ENCODE measurements at places on chromosomes 16 and 17.

- DNase-seq, result no peak
Measured at GRCh38 chr16:58515871-58516767, 802 bp downstream of the SETD6 start.

DNA sequence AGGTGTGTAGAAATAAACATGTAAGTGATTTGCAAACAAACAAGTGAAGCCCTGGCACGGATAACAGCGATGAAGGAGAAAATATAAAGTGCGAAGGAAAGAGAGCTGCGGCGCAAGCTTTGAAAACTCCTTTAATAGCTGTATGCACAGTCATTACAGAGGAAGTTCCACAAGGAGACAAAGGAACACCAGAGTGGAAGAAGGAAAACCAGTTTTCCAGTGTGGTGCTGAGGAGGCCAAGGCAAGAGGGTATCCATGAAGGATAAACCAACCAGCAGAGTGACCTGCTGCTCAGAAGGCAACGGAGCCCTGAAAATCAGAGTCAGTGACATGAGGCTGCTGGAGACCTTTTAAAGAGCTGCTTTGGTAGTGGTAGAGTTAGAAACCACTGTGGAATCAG is 24.4 kb downstream of the METTL16 start:
- no peak for DNase-seq

DNA sequence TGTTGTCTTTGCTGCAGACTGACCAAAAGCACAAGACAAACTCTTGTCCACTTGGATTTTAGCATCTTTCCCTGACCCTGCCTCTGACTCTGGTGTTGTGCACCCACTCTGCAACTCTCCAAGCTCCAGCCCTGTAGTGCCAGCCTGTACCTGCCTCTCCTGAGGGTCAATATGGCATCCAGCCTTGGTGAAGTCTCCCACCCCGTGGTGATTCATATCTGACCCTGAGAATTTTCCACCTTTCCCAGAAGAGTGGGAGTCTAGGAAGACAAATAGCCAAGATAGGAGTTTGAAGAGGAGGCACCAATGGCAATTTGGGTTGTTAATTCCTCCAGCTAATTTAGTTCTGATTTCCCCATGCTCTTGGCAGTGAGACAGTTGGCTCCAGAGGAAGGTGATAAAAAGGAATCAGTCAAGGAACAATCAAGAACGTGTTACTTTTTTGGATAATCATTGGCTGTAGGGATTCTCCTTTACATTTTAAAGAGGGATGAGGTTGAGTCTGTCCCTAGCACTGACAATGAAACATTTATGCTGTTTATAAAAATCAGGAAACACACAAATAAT is 416.0 kb downstream of the MAF start:
- DNase-seq, result no peak

DNA sequence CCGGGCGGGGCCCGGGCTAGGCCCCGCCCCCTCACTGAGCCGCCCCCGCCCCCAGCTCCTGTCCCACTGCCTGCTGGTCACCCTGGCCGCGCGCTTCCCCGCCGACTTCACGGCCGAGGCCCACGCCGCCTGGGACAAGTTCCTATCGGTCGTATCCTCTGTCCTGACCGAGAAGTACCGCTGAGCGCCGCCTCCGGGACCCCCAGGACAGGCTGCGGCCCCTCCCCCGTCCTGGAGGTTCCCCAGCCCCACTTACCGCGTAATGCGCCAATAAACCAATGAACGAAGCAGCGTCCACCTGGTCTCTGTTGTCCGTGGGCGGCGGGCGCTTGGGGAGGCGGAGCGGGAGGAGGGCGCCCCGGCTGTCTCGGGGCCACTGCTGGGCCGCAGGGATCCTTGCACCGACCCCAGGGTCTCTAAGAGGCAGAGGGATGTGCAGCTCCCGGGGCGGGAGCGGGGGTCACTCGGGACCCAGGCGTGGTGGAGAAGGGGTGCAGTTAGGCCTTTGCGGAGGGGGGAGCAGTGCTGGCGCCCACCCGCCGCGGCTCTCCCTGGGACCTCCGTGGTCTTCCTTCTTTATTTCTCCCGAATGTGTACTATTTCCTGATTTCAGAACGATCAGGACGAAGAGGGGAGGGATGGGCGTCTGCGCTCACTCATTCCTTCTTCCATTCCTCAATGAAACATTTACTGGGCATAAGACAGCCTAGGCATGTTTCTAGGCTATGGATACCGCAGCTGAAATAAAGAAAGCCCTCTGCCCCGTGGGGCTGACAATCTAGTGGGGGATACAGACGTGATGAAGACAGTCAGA is 2.0 kb downstream of the HBZ start:
- DNase-seq, result no peak

DNA sequence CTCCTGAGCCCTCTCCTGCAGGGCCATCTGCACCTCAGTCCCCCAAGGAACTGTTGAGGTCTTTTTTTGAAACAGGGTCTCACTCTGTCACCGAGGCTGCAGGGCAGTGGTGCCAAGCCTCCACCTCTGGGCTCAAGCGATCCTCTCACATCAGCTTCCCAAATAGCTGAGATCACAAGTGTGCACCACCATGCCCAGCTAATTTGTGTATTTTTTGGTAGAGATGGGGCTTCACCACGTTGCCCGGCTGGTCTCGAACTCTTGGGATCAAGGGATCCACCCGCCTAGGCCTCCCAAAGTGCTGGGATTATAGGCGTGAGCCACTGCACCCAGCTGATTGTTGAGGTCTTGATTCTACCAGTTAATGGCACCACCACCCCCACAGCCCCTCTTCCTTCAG is 27.9 kb upstream of the ENDOV start:
- DNase-seq, result no peak

- no peak for DNase-seq
Measured at GRCh38 chr16:65843941-65844340, 522.5 kb upstream of the CDH5 start.

- no peak for DNase-seq
Measured at GRCh38 chr16:50678531-50678930, 2.6 kb downstream of the SNX20 start.

DNA sequence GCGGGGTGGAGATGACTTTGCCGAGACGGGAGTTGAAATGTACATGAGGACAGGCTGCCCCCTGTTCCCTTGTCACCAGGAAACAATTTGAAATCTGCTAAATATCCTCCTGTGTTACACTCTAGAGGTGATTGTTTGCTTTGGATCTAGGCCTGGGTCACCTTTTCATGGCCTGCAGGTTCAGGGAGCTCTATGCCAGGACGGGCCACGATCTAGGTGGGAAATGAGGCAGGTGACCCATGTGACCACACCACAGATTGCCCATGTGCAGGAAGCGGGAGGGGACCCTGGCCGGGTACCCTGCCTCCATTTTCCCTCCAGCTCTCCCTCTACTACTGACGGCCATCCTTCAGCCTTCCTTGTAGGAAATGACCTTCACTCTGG is 43.4 kb downstream of the MEAK7 start:
- no peak for DNase-seq

- DNase-seq, result no peak
Measured at GRCh38 chr16:3577302-3577752, at the start of gene NLRC3. Gene NLRC3, minus strand, starts transcription at chr16:3577403. Its CDS starts 12,367 bp downstream, at chr16:3565036.

DNA sequence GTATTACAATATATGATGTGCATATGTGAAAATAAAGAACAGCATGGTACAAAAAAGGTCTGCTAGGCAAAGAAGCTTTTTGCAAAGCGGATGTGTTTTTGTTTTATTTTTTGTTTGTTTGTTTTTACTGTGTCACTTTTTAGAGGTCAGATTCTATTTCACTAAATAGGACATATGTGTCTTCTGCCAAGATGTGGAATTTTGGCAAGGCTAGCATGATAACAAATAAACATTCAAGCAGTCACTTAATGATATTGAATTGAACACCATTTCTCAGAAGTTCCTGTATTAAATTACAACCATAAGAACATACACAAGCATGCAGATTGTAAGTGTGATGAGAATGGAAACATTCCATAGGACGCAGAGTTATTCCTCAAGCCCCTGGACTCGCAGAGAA is 492.7 kb downstream of the WWOX start:
- no peak for DNase-seq

- DNase-seq, result no peak
Measured at GRCh38 chr17:65183736-65184135, 46.6 kb downstream of the RGS9 start.

DNA sequence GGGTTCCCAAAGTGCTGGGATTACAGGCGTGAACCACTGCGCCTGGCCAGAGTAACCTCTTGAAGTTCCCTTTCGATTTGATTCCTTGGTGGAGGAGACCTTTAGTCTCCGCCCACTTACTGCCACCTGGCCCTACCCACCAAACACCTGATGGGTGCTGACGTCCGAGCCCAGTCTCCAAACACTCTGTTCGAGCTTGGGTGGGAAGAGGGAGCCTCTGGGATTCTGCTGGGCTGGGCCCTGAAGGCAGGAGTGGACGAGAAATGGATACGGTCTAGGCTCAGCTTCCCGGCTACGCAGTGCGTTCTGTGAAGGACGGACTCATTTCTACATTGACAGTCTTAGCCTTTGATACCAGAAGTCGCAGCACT is 870 bp upstream of the ITGA3 start:
- no peak for DNase-seq

DNA sequence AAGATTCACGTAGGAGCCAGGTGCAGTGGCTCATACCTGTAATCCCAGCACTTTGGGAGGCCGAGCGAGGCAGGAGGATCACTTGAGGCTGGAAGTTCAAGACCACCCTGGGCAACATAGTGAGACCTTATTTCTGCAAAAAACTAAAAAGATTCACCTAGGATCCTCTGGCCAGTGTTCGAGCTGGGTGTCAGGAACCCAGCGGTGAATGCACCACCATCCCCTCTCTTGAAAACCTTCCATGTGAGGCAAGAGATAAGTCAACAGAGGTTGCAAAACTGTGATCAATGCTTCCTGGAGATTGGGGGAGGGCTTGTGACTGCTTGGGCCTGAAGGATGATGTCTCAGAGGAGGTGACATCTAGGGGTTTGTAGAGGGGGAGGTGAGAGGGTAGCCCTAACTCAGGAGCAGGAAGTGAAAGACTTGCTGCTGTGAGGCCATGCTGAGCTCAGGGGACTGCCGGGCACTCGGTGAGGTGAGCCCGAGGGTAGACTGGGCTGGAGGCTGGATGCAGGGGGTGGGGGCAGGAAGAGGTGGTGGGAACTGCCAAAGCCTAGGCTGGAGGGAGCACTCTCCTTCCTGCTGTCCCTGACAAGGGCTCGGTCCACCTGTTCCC is 11.7 kb downstream of the GJD3 start:
- DNase-seq, result no peak

GRCh38 chr17:74647871-74648672 is 24.5 kb upstream of the CD300E start:
- no peak for DNase-seq

DNA sequence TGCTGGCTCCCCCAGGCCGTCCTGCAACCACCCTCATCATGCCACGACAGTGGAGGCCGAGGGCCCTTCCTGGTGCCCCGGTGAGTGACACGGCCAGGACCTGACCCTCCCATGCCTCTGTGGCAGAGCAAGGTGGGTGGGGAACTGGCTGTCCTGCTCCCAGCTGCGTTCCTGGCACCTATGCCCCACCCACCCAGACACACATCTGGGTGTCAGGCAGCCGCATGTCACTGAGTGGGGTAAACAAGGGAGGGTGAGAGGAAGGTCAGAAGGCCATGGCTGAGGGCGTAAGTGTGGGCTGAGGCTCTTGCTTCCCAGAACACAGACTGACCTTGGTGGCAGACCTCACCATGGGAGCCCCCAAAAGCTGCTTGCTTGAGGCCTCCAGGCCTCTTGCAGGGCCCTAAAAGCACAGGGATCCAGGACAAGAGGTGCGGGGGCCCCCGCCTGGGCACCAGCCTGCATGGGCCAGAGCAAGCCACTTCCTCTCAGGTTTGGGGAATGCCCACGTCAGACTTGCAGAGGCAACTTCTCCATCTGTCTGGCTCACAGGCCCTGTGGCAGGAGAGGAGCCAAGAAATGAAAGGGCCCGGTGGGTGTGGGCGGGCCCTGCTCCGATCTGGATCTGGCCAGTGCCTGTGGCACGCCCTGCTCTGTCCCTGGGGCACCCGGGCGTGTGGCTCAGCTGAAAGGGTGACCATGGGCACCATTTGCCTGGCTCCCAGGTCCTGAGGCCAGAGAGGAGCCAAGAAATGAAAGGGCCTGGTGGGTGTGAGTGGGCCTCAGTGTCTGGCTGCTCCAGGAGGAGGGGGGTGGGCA is 3.9 kb upstream of the CCDC57 start:
- no peak for DNase-seq

DNA sequence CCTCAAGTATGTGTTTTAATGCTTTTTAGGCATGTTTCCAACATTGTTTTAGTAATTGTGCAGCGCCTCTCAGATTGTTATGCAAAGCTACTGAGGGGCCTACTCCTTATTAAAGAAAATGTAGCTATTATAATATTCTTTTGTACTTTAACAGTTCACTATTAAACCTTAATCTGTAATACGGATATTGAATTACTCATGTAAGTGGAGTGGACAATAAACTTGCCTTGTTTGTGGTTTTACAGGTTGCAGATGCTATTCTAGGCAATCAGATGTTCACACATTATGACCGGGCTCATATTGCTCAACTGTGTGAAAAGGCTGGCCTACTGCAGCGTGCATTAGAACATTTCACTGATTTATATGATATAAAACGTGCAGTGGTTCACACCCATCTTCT is 41.0 kb downstream of the PTRH2 start:
- DNase-seq, result no peak

- DNase-seq, result no peak
Measured at GRCh38 chr16:56451753-56452689, 667 bp downstream of the OGFOD1 start.

- no peak for DNase-seq
Measured at GRCh38 chr17:45394913-45395568, 37.6 kb downstream of the ARHGAP27 start.

GRCh38 chr17:1183171-1183873 is 3.5 kb upstream of the ABR start:
- no peak for DNase-seq

DNA sequence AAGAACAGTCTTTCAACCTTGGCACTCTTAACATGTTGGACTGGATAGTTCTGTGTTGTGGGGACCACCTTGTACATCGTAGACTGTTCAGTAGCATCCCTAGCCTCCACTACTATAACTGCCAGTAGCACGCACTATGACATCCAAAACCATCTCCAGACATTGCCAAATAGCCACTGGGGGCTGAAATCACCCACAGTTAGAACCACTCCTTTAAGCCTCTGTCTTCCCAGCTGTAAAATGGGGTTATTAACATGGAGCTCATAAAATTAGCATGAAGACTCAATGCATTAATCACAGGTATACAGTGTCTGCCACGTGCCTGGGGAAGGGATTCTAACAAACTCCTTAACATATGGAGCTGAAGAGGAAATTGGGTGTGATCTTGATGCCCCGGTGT is 49.7 kb downstream of the LYRM1 start:
- DNase-seq, result no peak

- peak; percentile 41 for DNase-seq
Measured at GRCh38 chr16:89360760-89361435, 129.5 kb downstream of the ANKRD11 start.

- no peak for DNase-seq
Measured at GRCh38 chr17:17503566-17504130, 7.5 kb upstream of the RASD1 start.

All from stimulated activated CD8-positive, alpha-beta memory T cell treated with anti-CD3 and anti-CD28 coated beads, Interleukin-2, amount 100 ng/mL, for 1 hour (primary cell).